ENCODE measurements at places on chromosomes 3 and 15.
A peak's percentile ranks its signal among the peaks of the same experiment; 100 is the strongest.

GRCh38 chr3:37526511-37526910 is 335.2 kb upstream of the CTDSPL start:
- no peak for DNase-seq

- no peak for DNase-seq
Observed at GRCh38 chr3:95356764-95357501, 1294.1 kb downstream of the NSUN3 start.

- no peak for DNase-seq
Observed at GRCh38 chr15:98002866-98003265, 42.4 kb downstream of the ARRDC4 start.

DNA sequence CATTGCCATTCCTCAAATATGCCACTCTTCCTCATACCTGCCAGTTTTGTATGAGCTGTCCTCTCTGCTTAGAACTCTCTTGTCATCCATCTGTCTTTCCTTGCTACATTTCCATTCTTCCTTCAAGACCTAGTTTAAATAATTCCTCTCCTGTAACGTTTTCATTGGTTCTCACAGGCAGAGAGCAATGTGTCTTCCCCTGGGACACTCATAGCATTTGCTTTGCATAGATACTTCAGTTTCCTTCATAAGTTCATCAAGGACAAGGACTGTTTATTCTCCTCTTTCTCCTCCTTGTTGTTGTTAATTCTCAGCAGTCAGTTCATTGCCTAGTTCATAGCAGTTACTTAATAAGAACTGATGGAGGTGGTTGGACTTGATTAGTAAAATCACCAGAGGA is 10.5 kb downstream of the NR2C2 start:
- no peak for DNase-seq

GRCh38 chr3:9117220-9117619 is 132.2 kb downstream of the SRGAP3 start:
- no peak for DNase-seq

DNA sequence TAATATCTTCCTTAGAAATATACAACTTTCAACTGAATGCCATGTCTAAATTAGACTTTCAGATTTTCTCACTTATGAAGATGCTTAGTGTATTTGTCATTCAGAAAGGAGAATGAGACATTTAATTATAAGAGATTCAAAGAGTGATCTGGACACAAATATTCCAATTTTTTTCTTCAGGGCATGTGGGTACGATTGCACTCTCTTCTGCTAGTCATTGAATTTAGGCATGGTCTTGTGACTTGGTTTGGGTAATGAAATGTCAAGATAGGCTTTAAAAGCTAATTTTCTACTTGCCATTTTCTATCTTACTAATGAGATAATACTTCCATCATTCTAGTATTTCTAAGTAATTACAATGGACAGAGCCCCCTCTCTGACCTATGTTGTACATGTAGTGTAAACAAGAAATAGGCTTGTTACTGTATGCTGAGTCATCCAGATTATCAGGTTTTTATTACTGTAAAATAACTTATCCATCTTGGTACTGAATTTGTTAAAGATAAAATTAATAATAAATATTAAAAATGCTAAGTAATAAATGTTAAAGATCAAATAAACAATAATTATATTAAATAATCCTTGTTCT is 770.8 kb upstream of the BCHE start:
- no peak for DNase-seq

GRCh38 chr15:77603611-77604336 is 28.9 kb downstream of the LINGO1 start:
- DNase-seq = no peak

DNA sequence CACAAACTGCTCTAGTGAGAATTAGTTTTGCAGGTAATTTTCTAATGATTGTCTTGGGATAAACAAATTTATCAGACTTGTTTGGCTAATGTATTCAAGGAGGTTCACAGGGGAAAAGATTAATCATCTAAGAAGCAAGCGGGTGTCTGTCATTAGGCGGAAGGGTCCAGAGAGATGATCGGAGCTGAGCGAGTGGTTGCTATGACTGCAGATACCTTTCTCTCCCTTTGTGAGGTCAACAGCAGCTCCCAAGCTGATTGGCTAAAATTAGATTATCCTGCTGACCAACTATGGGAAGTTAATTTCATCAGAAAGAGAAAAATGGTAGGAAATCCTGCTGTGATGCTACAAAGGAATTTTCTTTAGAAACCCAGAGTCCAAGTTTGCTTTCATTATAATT is 276.0 kb downstream of the SOX2 start:
- DNase-seq = no peak

- DNase-seq = no peak
Observed at GRCh38 chr3:124582196-124582595, 148.1 kb upstream of the UMPS start.

GRCh38 chr3:179067839-179068238 is 3.8 kb downstream of the ZMAT3 start:
- DNase-seq = no peak

- peak; percentile 65 for DNase-seq
Observed at GRCh38 chr15:58453931-58454793, 22.4 kb downstream of the LIPC start.

DNA sequence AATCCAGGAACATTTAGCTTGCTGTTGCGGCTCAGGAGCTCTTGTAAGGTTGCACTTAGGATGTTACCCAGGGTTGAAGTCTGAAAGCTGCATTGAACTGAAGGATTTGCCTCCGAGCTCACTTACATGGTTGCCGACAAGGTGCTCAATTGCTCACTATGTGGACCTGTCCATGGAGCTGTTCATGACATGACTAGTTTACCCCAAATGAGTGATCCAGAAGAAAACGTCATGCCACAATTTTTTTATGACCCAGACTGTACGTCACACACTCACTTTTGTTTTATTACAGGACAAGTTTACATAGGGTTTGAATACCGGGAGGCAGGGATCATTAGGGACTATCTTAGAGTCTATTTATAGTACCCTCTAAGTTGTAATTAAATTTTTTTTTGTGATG is 21.0 kb upstream of the CLDN11 start:
- DNase-seq = no peak

DNA sequence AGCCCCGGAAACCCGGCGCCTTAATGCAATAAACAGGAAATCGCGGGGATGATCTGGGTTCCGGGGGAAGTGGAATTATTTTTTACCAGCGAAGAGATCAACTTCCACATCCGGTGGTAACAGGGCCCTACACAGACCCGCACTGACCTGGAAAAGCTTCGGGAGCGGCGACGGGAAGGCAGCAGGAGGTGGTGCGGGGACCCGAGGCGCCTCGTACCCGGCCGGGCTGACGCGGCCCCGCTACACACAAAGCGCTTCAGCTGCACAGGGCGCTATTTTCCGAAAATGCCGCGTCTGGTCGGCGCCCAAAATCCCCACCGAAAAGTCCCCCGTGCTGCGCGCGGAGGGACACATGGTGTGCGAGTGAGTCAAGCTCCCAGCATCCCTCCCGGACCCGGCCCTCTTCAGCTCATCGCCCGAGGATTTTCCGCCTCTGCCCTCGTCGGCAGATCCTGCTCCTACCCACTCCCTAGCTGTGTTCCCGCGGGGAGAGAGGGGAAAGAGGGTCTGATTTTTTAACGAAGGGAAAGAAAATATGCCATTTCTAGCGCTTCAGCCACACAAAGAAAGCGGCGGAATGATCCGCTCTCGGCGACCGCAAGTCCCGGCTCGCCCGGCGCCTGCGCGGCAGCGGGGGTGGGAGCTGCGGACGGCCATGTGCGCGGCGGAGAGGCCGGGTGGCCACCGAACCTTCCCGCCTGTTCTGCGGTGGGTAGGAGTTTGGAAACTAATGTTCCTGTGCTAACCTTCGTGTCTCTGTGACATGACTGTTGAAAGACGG is at the start of gene GABPB1:
GABPB1 (minus strand) TSS at position 361 of the 781 bp plus-strand sequence. CDS start 45,400 bp downstream, outside the sequence.
- peak; percentile 81 for DNase-seq

DNA sequence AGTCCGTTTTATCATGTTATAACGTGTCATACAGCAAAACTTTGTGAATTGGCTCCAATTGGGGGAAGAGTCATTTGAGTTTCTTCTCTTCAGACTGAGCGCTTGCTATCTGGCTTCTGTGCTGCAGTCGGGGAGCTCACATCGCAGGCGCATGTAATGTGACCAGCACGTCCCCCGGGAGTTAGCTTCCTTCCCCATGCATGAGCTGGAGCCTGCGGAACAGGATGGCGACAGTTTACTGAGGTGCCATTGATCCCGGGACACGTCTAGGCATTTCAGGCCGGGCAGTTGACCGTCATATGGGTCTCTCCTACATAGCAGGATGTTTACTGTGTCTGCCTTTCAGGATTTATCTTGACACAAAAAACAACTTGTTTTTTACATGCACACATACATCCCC is 44.8 kb downstream of the CMTM8 start:
- DNase-seq = no peak

DNA sequence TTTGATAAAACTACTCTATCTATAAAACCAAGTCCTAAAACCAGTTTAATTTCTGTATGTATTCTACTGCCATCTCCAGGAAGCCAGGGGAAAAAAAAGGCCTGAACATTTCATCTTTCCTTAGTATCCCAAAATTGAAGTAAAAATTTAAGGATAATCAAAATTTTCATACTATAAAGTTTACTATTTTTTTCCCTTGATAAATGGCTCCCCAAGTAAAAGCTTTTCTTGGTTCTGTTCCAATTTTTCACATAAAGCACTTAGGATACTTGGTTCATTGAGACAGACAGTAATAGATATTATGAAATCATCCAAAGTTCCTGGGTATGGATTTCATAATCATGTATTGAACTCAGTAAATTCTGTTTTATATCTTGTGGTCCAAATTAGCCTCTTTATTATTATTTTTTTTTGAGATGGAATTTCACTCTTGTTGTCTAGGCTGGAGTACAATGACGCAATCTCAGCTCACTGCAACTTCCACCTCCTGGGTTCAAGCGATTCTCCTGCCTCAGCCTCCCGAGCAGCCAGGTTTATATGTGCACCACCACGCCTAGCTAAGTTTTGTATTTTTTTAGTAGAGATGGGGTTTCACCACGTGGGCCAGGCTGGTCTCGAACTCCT is 34.5 kb downstream of the ICE2 start:
- no peak for DNase-seq

DNA sequence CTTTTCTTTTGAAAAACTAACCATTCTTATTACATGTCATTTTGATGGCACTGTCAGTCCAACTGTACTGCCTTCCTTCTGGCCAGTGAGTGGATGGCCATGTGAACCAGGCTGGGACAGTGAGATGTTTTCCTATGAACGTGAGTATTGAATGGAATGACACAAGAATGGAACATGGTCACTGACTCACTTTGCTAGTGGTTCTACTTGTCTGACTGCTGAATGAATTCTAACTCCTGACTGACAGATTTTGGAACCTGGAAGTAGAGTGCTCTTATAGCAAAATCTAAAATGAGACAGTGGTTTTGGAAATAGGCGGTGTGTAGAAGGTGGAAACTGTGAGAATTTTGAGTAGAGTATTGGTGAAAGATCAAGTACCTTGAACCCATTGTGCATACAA is 606.9 kb upstream of the KCNMB2 start:
- DNase-seq = no peak

DNA sequence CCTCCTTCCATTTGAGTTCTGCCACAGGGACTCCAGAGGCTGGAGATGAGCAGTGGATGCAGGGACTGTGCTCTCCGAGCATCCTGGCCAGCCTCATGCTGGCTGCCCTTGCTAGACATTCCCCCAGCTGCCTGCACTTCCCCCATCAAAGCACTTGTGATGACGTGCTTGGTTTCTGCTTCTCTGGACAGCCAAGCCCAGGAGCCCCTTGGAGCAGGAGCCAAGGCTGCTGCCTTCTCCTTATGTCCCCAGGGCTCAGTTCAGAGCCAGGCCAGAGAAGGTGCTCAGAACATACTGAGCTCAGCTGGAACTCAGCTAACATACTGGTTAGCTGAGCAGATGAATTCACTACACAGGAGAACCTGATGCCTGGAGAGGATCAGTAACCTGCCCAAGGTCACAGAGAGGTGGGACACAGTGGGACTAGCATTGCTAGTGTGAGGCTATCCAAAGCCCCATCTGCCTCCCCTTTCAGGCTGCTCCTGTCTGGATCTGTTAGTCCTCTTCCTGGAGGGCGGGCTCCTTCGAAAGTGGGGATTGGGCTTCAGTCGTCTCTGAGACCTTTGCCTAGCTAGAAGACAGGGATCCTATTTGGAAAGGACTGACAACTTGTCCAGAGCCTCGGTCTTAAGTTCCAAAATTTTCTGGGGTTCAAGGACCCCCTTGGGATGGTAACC is 4.3 kb downstream of the PCBP4 start:
- no peak for DNase-seq

DNA sequence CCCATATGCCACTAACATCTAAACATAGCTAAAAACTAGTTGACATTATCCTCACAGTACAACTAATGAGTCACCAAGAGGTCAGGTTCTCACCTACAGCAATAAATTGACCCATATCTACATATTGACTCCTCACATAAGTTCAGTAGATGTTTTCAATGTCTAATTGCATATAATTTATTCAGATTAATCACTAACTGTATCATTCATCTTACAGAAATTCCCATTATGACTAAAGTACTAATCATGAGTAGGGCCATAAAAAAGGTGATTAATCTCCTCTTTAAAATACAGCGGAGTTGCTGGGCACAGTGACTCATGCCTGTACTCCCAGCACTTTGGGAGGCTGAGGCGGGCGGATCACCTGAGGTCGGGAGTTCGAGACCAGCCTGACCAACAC is 82.4 kb upstream of the ST3GAL6 start:
- DNase-seq = no peak

DNA sequence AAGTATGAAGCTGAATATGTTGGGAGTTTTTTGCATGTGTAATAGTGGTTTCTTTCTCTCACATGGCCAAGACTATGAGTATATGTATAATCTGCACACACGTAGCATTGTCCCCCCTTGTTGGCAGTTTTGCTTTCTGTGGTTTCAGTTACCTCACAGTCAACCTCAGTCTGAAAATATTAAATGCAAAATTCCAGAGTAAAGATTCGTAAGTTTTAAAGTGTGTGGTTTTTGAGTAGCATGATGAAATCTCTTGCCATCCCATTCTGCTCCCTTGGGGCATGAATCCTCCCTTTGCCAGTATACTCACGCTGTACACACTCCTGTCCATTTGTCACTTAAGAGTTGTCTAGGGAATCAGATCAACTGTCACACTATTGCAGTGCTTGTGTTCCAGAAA is 742.0 kb upstream of the CCDC54 start:
- DNase-seq = no peak

- no peak for DNase-seq
Observed at GRCh38 chr15:48925714-48926223, 38.0 kb downstream of the SHC4 start.

GRCh38 chr3:112605285-112605684 is 35.7 kb downstream of the CCDC80 start:
- DNase-seq = no peak

DNA sequence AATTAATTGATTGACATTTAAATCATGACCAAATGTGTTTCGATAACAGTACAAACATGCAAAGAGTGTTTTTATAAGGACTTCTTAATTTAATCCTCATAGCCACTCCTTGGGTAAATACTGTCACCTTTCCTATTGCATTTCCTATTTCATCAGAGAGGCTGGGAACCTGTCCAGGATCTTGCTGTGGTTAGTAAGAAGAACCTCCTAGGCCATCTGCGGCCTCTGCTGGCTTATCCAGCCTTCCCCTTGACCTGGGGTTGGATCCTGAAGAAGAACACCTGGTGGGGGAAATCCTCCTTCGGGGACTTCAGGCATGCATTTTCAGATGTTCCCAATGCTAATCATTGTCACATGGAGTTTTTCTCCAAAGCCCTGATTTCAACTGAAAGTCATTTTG is 25.5 kb downstream of the GLDN start:
- DNase-seq = no peak

GRCh38 chr3:122410639-122411038 is 5.2 kb downstream of the WDR5B start:
- DNase-seq = no peak

Measured in stimulated activated CD4-positive, alpha-beta T cell treated with anti-CD3 and anti-CD28 coated beads, TNF-alpha, amount 100 ng/mL, for 48 hours (primary cell).